Islet precursor cell (in vitro differentiated cells): ENCODE measurements at places on chromosomes 6 and 20.

GRCh38 chr6:125346201-125346925 lies 44.6 kb upstream of the HDDC2 start:
- no peak for DNase-seq

DNA sequence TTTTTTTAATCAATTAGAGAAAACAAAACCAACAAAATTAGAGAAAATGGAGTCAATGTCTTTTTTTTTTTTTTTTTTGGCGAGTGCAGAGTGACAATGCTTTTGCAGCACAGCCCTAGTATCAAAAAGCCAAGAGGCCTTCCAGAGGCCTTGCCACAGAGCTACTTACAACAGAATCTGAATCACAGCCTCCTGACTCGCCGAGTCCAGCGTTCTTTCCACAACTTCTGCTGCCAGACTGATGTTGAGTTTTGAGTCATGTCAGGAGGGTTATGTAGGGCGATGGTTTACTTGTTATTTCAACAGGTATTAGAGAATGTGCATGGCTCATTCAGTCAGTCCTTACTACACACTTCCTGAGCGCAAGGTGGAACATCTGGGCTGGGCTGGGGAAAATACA lies 88.6 kb downstream of the FNDC1 start:
- DNase-seq = no peak

DNA sequence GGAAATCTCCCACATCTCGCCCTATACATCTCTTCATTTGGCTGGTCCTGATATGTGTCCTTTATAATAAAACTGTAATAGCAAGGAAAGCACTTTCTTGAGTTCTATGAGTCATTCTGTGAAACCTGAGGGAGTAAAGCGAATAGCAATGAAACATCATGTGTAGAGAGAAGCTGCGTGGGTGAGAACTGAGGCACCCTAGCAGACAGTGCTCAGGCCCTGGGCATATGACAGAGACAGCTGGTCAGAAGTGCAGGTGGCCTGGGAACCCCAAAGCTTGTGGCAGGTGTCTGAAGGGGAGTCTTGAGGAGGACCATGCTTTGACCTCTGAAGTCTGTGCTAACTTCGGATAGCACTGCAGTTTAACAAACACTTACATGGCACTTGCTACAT lies 1.3 kb upstream of the BLOC1S5 start:
- no peak for DNase-seq

GRCh38 chr6:109093732-109094415 lies 772 bp downstream of the SESN1 start:
- no peak for DNase-seq

DNA sequence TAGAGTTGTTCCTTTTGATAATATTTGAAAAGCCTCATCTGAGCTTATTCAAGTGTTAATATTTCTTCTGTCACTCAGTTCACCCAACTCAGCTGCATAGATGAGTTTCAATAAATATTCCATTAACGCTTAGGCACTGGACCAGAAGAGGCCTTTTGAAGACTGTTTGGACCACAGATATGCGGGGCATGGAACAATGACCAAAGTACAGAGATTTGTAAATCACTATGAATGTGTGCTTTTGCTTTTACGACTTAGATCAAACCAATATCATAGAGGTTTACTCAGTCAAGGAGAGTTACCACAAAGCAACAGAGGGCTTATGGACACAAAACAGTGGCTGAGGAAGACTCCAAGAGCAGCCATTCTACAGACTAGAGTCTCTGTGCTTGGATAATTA lies 99.9 kb downstream of the RTN4IP1 start:
- no peak for DNase-seq

DNA sequence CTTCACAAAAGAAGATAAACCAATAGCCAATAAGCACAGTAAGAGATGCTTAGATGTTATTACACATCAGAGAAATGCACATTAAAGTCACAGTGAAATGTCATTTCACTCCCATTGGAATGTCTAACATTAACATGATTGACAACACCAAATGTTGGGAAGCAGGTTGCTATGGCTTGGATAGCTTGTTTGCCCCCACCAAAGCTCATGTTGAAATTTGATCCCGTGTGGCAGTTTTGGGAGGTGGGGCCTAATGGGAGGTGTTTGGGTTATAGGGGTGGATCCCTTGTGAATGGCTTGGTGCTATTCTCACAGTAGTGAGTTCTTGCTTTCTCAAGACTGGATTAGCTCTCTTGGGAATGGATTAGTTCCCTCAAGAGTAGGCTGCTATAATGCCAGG lies 44.8 kb downstream of the MRAP2 start:
- no peak for DNase-seq

DNA sequence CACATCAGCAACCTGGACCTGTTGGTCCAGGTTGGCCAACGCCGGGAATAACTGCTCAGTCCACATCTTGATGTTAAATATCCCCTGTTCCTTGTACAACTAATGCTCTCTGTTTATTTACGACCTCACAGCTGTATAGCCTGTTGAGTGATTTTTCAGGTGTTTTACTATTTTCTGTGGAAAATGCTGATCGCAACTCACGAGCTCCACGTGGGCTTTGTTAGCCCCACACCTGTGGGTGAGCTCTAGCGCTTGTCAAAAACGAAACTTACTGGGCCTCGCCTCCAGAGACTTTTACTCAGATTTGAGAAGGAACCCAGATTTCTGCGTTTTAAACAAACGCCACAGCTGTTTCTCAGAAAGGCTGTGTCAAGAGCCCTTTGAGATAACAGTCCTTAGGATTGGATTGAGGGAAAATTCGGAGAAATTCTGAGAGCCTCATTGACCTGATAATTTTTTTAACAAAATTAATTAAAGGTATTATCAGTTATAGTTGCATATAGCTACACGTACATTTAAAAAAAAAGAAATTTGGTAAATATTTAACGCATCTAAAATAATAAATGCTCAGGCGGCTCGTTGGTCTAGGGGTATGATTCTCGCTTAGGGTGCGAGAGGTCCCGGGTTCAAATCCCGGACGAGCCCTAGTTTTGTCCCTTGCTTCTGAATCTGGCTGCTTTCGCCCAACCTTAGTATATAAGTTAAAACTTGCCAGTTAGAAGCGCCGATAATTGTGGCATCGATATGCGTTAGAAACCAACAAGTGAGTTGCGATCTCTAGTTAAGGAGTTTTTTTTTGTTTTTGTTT lies 16.7 kb downstream of the HMGN4 start:
- peak; percentile 54 for DNase-seq

GRCh38 chr6:128463942-128464341 lies 56.5 kb downstream of the PTPRK start:
- no peak for DNase-seq

- DNase-seq = no peak
Measured at GRCh38 chr6:65819152-65819551, 112.1 kb upstream of the EYS start.

DNA sequence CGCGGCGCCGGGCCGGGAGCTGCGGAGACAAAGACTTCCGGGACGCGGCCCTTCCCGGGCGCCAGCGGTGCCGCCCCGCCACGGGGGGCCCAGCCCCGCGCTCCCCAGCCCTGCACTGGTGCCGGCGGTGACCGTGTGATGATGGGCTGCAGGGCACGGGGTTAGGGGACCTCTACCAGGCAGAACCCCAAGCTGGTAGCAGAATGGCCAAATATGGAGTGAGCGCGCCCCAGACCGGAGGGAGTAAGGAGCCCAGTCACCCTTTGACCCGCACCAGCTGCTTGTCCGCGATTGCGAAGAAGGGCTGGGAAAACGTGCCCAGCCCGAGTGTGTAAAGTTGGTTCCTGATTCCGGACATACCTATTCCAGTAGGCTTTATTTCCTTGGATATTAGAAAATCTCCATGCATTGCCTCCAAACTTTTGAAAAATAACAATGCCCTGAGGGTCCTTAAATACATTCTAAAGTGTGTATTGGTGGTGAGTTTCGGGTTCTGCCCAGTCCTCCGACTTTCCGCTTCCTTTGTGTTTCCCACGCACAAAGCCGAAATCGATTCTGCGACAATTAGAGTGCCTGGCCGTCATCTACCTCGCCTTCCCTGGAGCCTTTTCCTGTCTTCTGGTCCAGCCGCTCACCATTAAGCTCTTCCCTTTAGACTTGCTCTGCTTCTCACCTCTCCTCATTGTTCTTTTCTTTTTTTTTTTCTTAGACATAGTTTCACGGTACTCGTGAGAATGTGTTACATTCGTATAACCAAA lies 1.1 kb downstream of the ABRACL start:
- peak; percentile 58 for DNase-seq

GRCh38 chr20:61030130-61030529 lies 221.9 kb upstream of the CDH4 start:
- peak; percentile 22 for DNase-seq

GRCh38 chr6:151103266-151103665 lies 136.5 kb upstream of the AKAP12 start:
- DNase-seq = no peak
